ENCODE measurements at places on chromosomes 6 and 20.

DNA sequence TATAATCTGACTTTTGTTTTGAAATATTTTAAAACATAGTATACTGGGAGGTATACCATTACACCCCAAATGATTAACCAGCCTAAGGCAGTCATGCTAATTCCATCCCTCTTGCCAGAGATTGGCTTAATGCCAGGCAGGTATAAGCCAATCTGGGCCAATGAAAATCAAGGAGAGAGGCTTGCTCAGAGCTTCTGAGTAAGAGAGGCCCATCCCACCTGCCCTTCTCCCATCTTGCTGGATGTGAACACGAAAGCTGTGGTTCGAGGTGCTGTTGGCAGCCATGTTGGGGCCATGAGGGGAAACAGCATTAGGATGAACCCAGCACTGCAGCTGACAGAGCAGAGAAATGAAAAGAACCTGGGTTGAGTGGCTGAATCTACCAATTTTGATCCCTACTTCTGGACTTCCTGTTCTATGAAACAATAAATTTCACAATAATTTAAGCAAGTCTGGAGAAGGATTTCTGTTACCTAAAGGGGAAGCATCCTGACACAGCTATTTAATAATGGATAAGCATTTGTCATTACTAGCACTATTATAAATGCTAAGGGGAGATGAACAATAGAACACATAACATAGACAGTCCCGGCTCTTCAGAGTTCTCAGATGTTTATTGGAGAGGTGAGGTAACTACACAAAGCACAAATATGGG lies 152.3 kb downstream of the CDC5L start:
- DNase-seq = no peak

DNA sequence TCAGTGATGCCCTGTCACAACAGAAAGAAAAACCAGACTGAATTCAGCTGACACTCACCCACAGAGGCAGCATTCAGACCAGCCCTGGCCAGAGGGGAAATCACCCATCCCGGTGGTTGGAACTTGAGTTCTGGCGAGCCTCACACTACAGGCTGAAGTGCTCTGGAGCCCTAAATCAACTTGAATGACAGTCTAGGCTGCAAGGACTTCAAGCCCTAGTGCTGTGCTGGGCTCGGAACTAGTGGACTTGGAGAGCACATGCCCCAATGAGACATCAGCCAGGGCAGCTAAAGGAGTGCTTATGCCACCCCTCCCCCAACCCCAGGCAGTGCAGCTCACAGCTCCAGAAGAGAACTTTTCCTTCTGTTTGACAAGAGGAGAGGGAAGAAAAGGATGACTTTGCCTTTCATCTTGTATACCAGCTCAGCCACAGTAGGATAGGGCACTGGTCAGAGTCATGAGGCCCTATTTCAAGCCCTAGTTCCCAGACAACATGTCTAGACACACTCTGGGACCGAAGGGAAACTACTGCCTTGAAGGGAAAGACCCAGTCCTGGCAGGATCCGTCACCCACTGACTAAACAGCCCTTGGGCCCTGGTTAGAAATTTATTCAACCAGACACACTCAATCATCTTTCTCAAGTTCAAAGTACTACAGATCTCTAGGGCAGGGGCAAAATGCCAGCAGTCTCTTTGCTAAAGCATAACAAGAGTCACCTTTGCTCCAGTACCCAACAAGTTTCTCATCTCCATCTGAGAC lies 43.2 kb upstream of the PNRC1 start:
- DNase-seq = no peak

DNA sequence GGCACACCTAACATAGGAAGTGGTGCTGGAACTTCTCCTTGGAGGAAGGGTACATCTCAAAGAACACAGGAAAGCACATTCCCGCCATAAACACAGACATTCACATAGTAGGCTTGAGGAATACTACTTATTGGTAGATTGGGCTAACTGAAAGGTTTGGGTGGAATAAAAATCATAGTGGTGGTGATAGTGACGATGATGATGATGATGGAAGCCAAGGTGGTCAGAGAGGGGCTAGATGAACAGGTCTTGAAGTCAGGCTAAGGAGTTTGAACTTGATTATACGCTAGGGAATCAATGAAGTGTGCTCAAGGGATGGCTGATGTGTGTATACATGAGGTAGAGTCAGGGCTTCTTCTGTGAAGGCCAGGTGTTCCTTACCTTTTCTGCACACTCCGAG lies 12.0 kb upstream of the PLEKHG1 start:
- DNase-seq = no peak

DNA sequence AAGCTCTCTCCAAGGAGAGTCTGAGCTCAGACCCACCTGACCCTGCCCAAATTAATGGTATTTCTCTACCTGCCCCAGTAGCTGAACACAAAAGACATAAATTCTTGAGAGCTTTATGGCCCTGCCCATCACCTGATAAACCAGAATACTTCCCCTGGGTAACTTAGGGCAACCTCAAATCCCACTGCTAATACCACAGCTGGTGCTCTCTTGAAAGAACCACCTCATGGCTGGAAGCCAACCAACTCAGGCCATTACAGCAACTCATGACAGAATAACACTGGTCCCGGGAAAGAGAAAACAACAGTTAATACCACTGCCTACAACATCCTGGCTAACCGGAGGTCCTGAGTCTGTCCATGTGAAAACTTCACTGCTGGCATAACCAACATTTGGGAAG lies 328.6 kb downstream of the NKAIN2 start:
- DNase-seq = no peak

DNA sequence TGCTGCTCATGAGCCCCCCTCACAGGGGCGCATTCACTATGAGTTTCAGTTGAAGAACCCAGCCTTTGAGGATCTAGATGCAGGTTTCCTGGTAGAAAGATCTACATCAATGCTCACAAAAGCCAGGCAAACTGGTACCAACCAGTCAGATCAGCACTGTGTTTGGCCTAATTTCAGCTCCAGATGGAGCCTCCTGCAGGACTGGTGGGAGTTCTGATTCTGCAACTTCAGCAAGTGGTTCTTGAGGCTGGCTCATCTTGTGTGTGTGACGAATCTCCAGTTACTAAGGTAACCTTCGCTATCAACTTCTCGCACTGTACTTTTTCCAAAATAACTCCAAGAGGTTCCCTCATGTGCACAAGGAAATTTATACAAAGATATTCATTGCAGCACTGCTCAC lies 118.8 kb downstream of the ZMYND8 start:
- no peak for DNase-seq

All from AG20443 (cell line).